ENCODE measurements at places on chromosomes 1 and 21.
A peak's percentile ranks its signal among the peaks of the same experiment; 100 is the strongest.

- DNase-seq: no peak
Measured at GRCh38 chr1:163820226-163820625, 498.5 kb downstream of the NUF2 start.

DNA sequence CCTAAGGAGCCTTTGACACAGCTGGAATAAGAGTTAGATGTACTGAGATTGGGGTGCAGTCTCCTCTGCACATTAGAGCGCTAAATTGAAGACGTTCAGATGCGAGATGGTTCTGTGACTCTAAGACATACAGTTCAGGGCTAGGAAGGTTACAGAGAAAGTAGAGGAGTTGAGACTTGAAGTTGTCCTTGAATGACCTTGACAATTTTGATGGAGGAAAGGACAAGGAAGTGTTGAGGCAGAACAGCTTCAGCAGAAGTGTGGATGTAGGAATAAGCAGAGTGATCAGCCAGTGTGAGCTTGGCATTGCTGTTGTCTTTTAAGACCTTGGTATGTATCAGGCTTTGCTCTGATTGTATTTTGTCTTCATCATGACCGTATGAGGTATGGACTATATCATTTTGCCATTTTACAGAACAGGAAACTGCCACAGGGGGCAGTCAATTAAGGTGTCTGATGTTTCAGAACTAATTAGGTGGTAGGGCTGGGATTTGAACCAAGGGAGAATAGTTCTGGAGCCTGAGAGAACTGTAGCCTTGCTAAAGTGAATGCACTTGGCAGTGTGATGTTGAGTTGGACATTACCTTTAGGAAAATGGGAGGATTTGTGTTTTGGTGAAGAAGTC lies 9.2 kb downstream of the TTF2 start:
- no peak for DNase-seq

GRCh38 chr1:31111290-31111951 lies 45.9 kb upstream of the PUM1 start:
- DNase-seq: no peak

DNA sequence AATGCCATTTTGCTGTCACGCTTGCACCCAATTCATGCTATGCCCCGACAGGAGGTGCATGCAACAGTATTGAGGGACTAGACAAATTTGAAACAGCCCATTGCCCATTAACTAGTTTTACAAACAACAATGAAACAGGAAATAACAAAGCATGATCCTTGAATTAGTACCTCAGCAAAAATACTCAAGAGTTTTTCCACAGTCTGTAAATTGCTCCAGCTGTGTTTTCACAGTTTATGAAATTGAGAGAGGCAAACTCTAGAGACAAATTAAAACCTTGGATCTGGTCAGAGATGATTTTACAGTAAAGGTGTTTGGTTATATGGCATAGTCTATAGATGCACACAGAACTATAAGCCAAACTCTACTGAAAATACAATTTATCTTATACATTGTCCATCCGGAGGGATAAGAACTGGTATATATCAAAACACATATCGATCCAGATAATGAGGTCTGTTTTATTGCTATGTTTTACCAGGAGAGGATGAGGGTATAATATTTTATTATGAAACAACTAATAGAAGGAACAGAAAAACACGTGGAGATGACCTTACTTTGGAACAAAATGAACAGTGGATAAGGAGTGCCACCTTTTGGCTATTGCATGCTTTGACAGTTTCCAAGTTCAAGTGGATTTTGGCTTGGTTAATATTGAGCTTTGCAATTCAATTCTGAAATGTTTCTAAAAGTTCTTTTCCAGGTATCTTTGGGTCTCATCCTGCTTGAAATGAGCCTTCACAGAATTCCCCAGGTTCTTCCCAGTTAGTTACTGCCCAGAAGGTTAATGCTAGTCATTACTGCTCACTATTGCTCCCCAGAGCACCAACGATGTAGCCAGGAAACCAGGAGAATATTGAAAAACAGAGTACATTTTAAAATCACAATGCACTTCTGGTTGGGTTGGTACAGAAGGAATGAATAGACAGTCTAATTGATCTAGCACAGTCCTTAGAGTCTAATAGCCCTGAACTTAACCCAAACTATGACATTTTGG lies 45.7 kb downstream of the ZC3H11B start:
- no peak for DNase-seq

- no peak for DNase-seq
Measured at GRCh38 chr1:163191301-163191700, 11.4 kb downstream of the RGS5 start.

GRCh38 chr1:26530895-26531598 lies 1.5 kb downstream of the RPS6KA1 start:
- no peak for DNase-seq

DNA sequence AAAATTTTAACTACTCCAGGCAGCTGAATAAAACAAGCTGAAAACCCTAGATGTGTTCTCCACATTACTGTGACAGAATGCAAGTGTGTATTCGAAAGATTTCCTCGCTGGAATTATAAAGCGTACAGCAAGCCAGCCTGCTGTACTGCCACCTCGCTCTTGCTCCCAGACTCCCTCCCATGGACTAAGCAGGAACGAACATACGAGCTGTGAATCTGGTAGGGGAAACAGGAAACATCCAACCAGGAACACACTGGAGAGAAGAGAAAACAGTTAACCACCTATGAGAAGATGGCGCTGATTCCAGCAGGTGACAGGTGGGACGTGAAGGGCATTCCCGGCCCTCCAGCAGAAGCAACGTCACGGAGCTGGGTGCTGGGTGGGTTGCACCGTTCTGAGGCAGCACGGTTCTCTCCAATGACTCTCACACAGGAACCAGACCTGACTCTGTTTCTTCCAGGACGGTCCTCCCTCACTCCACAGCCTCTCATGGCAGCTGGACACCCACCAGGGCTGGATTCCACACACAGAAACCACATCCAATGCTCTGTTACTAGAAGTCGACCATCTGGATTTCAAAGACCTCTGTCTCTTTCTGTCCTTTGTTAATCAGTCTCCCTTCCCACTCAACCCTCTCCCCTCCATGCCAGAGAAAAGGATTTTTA lies 219.2 kb downstream of the RERE start:
- no peak for DNase-seq

DNA sequence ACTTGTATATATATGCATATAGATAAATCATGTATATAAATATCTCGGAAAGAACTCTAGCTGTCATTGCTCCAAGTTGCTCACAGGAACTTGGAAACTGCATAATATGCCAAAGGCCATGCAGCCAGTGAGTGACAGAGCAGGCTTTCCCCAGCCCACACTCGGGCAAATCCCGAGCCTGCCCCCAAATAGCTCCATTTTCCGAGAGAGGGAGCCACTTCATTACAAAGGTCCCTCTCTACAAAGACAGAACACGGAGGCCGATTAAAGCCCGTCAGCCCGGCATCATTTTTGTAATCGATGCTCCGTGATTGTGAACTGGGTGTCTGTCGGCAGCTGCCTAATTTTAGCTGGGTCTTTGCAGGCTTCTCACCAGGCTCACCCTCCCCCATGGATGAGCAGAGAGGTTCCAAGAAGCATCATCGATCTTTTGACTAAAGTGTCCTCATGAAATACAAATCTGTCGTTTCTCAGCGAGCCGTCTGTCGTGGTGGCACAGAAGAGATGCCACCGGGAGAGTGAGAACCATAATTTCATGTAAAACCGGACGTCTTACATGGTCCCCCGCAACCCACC lies 663.9 kb downstream of the PTPRU start:
- DNase-seq: no peak

DNA sequence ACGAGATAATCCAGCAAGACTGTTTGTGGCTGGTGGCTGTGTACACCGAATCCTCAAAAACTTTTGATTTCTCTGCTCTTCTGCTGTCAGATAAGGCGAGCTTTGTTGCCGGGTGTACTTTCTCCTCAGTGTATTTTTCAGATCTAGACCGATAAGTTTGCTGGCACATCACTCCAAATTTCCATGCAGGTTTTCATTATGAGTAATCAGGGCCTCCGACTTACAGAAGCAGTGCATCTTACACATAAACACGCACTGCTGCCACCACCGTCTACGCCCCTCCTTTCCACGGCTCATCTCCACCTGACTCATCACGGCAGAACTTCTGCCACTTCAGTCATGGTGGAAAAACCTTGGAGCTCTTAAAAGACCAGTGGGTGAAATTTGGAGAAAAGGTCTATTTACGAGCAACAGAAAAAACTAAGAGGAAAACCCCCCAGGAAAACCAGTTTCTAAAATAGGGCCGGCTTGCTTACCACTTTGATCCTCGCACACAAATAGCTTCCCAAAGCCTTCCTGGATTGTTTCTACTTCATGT lies 7.7 kb downstream of the ZBTB21 start:
- DNase-seq: peak; percentile 64

GRCh38 chr1:43074244-43074643 lies 97.8 kb downstream of the EBNA1BP2 start:
- DNase-seq: no peak

DNA sequence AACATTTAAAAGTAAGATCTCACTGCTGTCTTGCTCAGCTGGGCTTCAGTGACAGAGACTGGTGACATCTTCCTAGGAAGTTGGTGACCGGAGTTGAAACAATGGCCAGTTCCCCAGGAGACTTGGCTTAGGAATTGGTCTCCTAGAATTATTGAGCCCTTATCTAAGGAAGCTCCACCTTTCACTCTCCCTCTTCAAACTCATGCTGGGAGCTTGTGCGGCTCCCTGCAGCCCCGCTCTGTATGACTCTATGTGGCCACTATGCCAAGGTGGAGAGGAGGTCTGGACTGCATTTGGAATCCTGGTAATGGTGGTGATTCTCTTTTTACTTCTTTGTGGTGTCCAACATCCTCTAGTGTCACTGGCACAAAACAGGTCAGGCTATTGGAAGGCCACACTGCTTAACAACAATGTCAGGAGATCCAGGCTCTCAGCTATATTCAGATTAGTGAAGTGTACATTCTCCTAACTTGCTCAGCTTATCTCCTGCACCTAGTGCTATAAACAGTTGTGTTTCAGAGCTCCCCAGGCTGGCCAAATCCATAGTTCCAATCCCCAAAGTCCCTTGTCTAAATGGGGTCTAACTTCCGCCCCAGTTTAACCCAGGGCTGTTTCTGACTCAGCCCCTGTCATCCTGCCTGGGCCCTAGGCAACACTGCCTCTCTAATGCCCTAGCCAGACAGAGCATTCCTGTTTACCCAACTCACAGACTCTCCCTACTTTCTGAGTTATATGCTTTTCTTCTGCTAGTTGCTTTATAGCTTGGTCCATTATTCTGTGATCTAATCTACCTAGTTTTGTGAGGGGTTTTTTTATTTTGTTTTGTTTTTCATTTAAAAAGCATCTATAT lies 18.3 kb downstream of the ATP2B4 start:
- DNase-seq: no peak

DNA sequence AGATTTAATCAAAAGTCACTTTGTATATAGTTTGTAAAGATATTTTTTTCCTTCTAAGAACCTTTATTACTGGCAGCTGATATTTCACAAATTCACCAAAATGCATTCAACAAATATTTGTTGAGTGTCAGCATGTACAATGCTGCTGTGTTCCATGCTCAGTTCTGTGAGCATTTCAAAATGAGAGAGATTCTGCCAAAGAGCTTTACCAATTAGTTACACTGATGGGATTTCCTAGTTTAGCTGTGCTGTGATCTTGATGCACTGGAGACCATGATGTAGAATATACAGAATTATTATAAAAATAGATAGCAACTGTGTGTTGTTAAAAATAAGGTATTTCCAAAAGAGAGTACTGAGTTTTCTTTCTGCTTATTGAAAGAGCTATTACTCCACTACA lies 225.6 kb downstream of the BRINP3 start:
- no peak for DNase-seq

DNA sequence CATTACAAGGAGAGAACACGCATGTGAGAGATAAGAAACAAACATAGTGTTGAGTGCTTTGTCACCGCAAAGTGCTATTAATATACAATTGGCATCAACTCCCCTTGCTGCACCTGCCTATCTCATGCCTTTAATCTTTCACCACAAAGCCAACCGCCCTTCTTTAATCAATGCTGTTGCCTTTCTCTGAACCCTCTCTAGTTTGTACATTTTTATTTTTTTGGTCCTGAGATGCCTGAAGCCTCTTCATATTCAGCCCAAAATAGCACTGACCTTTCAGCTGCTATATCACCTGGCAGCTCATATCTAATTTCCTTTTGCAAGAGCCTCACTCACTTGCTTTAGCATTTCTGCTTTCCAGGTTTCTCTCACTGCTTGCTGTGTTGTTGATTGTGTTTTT lies 504.7 kb downstream of the NUF2 start:
- no peak for DNase-seq

Data from stimulated activated CD8-positive, alpha-beta memory T cell treated with anti-CD3 and anti-CD28 coated beads, Interleukin-7, amount 100 ng/mL, for 4 hours (primary cell).